NCI-H524 treated with DMSO at 0.1 percent for 48 hours (cell line): ENCODE measurements at places on chromosomes 4 and X.

GRCh38 chr4:107380190-107380589, 339.8 kb downstream of the PAPSS1 start:
- no peak for DNase-seq

DNA sequence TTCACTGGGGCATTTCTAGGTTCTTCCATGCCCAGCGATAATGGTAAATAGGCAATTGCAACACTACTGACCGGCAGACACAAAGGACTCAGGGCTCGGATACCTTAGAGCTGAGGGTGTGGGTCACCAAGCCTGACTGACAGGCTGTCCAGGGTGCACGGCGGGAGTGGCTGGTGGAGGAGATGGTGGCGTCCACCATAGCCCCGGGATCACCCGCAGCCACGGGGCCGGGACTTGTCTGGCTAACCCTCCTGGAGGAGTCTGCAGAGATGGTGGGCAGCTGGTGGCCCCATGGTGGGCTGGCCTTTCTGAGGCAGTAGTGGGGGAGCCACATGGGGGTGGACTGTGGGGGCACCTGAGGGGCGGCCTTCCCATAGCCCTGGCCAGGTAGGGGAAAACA, 11.7 kb upstream of the ABLIM2 start:
- no peak for DNase-seq

DNA sequence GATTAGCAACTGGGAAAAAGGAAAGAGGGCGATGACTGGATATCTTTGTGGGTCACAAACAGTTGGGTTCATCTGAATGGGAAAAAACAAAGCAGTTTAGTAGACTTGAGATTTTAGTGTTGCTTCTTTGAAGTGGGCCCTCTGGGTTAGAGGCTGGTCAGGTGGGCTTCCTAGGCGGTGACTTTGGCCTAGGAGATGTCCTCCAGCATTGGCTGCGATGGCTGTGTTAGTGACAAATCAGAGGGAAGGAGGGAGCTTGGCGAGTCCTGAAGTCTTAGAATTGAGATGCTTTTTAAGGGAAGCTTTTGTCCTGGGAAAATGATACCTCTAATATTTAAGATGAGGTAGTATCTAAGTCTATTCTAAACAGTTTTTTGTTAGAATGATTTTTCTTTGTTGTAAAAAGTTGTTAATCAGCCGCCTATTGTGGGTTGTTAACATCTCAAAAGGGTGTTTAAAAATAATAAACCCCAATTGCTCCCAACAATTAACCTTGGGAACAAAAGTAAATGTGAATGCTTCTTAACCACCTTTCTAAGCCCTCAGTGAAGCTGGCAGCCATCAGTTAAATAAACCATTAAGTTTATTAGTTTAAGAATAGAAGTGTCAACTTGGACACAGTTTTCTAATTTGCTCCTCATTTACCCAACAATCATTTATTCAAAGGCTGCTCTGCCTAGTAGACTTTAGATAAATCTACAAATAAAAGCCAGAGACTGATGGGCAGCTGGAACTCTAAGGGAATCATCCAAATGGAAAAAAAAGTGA, 31.7 kb downstream of the DLG3 start:
- DNase-seq = no peak

DNA sequence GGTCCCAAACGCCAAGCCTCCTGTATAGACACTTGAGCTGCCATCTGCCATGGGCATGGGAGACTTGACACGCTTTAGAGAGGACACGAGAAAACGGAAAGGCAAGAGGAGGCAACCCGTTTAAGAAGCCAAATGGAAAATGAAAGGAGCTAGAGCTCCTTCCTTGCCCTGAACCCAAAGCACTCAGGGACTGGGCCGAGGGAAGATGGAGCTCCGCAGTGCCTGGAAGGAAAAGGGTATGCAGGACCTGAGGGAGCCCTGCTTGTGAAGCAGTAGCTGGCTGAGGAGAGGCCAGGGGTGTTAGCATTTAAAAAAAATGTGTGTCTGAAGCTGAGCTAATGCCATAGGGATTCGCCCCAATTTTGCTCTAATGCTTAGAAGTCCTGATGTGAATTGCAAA, 15.1 kb downstream of the MCF2 start:
- DNase-seq = peak; percentile 37

GRCh38 chr4:56301997-56302496, 85.2 kb downstream of the AASDH start:
- DNase-seq = no peak

DNA sequence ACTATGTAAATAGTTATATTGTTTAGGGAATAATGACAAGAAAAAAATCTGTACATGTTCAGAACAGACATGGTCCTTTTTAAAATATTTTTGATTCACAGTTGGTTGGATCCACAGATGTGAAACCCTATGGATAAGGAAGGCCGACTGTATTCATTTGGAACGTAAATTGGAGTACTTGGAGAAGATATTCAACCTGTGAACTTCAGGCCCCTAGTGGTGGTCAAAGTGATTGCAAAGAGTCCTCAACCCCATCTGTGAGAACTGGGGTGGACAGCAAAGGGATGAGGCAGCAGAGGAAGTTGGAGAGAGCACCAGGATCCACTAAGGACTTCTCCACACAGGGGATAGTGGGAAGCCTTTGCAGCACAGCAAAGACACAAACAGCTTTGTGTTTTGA, 6.2 kb upstream of the CXCL13 start:
- DNase-seq = no peak

GRCh38 chrX:107823456-107823855, 2.2 kb upstream of the MID2 start:
- no peak for DNase-seq

- no peak for DNase-seq
Measured at GRCh38 chrX:148588649-148589310, 88.4 kb downstream of the AFF2 start.

DNA sequence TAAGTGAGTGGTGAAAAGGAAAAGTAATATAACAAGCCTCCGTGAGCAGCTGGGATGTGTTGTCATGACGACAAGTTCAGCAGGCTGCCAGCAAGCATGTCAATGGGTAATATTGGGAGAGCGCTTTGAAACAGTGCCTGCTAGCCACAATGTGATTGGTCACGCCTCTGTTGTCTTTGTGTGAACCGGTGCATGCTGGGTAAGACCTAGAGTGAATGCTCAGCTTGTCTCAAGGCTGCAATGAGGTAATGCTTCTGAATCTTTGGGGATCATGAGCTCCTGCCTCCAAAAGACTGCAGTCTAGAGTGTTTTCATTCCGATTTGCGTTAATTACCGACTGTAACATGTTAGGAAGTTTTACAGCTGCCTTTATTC, 54.9 kb downstream of the STOX2 start:
- peak; percentile 58 for DNase-seq

- DNase-seq = no peak
Measured at GRCh38 chr4:153890761-153891160, 101.9 kb upstream of the SFRP2 start.

- DNase-seq = no peak
Measured at GRCh38 chrX:47828984-47829383, 7.7 kb upstream of the ZNF81 start.
